Activated naive CD8-positive, alpha-beta T cell treated with anti-CD3 and anti-CD28 coated beads for 36 hours (primary cell): ENCODE measurements at places on chromosomes 5 and 9. TPM values are rescaled to one million over a fixed set of nuclear protein-coding genes. Genes with fewer than 3 reads are reported as not detected.

DNA sequence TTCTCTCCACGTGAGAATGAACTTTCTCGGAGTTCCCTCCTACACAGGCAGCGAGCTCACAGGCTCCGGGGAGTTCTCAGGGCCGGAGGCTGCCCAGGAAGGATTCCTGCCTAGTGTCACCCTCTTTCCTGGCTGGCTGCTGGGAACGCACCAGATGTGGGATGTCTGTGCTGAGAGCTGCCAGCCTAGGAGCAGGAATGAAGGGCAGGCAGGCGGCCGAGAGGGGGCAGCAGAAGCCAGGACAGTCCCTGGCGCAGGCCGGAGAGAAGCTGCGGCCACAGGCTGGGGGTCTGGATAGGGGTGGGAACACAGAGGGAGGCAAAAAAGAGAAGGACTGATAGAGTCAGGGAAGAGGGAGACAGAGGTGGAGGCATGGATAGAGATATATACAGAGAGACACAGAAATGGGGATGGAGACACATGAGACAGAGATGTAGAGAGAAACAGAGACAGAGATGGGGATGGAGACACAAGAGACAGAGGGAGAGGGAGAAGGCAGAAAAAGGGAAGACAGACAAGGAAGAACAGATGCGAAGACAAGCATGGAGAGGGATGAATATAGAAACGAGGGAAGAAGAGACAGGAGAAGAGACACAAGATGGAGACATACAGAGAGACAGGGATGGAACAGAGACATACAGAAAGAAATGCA is 25.3 kb upstream of the ENHO start:
- DNase-seq, result peak; percentile 37

GRCh38 chr9:13002740-13003139 is 227.9 kb downstream of the LURAP1L start:
- no peak for DNase-seq

DNA sequence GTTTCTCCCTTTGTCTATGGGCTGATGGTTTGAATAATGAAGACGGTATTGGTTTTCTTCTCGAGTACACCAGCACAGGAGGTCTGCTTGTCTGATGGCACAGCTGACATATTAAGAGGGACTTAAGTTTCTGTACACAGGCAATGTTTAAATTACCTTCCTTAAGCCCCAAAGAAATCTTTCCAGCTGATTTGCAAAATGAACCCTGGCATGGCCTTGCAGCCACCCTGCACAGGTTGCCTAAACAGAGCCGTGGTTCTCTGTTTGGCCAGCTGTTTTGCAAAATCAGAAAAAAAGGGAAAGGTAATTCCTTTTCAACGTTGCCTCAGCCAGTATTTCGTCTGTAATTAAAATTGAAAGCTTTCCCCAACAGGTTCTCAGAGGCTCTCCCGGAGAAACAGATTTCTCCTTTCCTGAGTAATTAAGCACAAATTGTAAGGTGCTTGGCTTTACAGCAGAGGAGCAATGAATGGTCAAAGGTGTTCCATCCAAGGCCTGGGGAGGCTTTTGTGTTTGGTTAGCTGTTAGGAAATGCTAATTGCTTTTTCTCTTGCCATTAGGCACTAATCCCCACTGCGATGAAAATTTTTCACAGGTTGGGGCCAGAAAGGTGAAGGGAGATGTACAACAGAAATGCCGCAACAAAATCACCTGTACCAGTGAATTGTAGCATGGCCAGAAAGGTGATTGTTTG is 138.9 kb downstream of the RASEF start:
- no peak for DNase-seq

DNA sequence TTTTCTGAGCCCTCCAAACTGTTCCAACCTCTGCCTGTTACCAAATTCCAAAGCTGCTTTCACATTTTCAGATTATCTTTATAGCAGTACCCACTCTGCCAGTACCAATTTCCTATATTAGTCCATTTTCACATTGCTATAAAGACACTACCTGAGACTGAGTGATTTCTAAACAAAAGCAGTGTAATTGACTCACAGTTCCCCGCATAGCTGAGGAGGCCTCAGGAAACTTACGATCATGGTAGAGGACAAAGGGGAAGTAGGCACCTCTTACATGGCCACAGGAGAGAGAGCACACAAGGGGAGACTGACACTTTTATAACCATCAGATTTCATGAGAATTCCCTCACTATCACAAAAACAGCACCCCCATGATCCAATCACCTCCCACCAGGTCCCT is 105.0 kb downstream of the DTWD2 start:
- DNase-seq, result no peak

DNA sequence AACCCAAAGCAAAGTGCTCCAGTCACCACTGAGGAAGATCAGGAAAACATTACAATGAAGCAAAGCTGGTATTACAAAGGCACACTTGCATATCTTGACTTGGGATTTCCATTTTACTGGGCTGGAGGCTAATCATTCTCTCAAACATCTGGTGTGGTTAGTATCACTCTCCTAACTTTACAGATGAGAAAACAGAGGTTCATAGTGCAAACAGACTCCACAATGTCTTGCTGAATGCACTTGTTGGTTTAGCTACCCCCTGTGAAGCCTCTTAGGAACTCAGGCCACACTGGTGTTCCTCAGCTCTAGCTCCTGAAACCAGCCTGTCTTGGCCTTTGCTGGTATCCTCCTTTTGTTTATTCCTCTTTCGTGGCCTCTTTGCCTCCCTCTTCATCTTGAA is 29.5 kb upstream of the SMAD5 start:
- no peak for DNase-seq

DNA sequence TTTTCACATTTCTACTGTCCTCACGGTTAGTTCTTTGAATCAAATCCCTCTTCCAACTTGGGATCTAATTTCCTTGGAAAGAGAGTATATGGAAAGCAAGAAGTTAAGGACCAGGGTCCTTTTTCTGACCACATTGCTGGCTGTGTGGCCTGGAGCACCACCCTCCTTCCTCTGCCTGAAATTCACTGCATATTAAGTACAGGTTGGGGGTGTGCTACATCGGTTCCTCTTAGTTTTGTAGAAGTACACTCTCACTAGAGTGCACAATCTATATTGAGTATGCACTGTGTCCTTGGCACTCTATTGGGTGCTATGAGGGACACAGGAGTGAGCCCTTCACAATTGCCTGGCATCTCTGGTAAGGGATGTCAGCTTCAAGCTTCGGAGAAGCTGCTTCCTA is 53.8 kb upstream of the KLF9 start:
- no peak for DNase-seq

DNA sequence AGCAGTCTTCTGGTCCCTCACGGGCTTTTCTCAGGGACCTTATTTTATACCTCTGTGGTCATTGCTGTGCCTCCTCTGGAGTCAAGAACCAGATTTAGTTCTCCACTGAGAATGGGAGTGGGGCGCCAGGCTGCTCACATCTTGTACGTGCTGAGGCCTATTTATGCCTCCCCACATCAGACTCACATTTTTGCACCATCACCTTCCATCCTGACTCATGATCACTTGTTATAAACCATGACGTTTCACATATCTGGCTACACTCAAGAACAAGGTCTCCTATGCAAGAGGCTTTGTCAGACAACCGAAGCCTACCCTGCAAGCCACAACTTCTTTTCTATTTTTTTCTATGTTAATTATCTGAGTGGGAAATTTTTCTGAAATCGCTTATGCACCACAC is 10.7 kb downstream of the PRUNE2 start:
- DNase-seq, result no peak

DNA sequence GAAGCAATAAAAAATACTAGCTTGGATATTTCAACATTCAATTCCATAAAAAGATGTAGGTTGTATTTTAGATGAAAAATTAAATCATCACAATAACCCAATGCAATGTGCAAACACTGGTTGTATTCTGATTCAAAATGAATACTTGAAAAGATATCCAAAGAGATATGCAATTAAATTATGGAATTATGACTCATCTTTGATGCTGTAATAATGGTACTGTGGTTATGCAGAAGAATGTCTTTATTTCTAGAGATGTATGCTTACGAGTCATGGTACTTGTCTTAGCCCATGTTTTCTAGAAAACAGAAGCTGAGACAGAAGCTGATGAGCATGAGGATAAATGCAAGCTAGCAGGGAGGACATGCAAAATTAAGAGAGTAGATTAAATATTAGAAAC is 1941.4 kb upstream of the NUDT12 start:
- no peak for DNase-seq

DNA sequence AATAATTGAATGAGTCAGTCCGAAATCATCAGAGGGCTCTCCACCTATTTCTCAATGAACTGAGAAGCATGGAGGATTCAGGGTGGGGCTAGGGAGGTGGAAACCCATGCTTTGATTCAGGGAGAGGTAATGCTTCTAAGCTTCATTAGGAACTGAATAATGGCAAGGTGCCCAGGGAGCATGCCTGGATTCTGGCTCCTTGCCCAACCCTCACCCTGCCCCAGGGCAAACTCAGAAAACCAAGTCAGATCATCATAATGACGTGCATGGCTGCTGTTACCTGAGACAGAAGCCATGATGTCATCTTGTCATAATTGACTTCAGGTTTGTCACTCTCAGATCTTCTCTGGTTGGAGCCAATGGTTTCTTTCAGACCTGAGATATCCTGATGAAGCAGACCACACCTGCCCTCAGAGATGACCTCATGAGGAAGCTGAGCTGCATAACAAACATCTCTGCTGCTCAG is 199.6 kb downstream of the SYK start:
- DNase-seq, result no peak

DNA sequence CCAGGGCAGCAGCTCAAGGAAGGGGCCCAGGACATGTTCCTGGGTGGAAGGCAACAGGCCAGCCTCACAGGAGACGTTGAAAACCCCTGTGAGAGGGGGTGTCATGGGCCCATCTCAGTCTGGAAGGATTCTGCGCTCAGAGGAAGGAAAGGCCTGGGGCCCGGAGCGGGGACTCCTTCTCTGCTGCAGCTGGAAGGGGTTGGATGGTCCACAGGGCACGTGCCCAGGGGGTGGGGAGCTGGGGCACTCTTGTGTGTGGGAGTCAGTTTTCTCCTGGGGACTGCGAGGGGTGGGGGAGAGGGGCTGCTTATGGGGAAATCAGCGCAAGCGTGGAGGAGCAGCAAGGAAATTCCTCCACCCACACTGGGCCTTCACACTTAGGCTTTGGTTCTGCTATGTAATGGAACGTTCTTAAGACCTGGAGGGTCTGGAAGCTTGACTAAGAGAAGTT is 2.9 kb upstream of the LPCAT1 start:
- no peak for DNase-seq

The HAVCR1 gene
- total RNA-seq, result 0.89 TPM

The PHF24 gene
- 0.23 TPM for total RNA-seq

The CTNND2 gene
- not detected for total RNA-seq

The CTXN3 gene
- not detected for total RNA-seq
